ENCODE measurements at places on chromosomes 3 and 15.

GRCh38 chr15:93200081-93200836, 111.2 kb upstream of the RGMA start:
- DNase-seq: no peak

- no peak for DNase-seq
Observed at GRCh38 chr15:86743283-86743903, 663.7 kb downstream of the AGBL1 start.

- no peak for DNase-seq
Observed at GRCh38 chr15:92947071-92947730, 47.1 kb downstream of the CHD2 start.

DNA sequence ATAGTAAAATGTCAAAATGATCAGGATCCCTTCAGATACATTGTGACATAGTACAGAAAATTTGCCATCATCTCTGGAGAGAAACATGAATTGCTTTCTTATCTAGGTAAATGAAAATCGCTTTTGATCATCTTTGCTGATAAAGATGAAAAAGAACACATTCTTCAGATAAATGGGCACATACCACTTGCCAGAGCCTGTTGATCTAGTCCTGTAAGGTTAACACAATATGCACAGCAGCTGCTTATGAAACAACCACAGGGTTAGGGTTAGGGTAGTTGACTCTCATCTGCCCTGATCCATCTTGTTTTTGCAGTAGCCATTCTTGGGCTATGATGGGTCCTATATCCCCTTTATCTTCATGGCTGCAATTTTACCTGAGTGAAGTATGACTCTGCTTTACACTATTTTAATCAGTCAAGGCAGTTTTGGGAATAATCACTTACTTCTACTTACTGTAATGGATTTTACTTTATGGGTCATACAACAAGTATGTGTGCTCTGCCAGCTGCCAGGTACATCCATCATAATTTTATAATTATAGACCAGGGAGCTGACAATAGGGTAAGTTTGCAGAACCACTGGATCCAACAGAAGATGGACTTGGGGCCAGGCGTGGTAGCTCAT, 12.6 kb upstream of the SPINK8 start:
- no peak for DNase-seq

DNA sequence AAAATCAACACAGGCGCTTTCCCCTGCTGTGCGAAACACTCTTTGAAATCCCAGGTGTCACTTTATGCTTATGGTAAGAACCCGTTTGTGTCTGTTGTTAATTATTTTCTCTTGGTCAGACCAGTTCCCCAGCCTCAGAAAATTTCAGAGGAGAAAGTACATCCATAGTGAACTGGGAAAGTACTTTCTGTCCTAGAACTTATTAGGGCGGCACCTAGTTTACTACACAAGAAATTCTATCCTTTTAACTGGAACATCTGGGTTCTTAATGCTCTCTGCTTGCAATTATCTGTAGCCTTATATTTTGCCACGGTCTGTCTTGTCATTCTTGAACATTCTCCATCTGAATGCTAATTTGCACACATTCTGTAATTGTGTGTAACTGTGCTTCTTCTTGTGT, 215.0 kb downstream of the PTPRG start:
- no peak for DNase-seq

- DNase-seq: no peak
Observed at GRCh38 chr15:64623347-64623996, 151.9 kb downstream of the RBPMS2 start.

DNA sequence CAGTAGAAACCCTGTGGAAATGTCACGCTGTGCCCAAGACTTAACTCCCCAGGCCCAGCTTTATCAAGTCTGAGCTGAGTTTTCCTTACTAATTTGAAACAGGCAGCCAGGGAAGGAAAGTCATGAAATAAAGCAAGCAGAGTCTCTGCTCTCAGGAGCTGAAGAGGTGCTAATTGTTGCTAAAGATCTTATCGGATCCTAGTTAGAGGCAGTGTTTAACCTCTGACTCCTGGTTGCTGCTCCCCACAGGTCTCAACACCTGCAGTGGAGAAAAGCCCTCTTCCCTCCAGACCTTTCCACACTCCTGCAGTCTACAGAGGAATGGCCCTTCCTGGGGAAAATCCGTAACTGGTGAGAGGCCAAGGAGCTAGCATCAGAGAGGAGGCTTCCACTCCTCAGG, 628.2 kb downstream of the NTRK3 start:
- no peak for DNase-seq

DNA sequence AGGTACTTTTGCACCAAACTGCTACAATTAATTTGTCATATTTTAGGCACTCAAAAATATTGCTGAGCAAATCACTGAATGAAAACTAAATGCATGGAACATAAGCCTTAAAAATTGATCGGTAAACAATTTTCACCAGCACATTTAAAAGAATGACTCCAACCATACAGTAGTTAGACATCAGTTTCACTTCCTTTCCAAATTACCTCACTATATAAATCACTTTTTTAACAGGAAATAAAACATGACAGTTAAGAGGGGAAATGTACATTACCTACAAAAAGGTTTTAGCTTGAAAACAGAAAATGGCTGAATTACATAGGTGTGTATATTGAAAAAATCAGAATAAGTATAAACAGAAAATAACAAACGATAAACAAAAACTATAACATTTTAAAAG, 108.4 kb downstream of the SERPINI1 start:
- no peak for DNase-seq

DNA sequence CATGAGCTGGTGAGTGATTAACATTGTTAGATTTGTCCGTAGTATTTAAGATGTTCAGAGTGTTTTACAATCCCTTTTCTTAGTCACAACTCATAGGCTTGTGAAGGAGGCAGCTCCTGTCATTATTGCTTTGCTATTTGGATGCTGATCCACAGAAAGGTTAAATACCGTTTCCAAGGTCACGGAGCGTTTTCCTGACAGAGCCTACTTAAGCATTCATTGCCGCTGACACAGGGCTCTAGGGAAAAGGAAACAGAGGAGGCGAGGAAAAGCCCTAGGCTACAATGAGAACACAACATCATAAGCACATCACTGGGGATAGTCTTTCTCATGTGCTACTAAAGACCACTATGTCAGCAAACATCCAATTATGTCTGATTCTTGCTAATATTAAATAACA, 38.5 kb upstream of the CPB1 start:
- DNase-seq: no peak

GRCh38 chr3:11583235-11583634, 60.5 kb downstream of the VGLL4 start:
- DNase-seq: no peak

- DNase-seq: no peak
Observed at GRCh38 chr3:16842272-16843270, 42.2 kb upstream of the PLCL2 start.

- no peak for DNase-seq
Observed at GRCh38 chr3:141094790-141095545, 43.8 kb downstream of the SPSB4 start.

- no peak for DNase-seq
Observed at GRCh38 chr3:80357761-80358160, 590.0 kb upstream of the ROBO1 start.

GRCh38 chr3:143360244-143360643, 240.7 kb downstream of the CHST2 start:
- no peak for DNase-seq

DNA sequence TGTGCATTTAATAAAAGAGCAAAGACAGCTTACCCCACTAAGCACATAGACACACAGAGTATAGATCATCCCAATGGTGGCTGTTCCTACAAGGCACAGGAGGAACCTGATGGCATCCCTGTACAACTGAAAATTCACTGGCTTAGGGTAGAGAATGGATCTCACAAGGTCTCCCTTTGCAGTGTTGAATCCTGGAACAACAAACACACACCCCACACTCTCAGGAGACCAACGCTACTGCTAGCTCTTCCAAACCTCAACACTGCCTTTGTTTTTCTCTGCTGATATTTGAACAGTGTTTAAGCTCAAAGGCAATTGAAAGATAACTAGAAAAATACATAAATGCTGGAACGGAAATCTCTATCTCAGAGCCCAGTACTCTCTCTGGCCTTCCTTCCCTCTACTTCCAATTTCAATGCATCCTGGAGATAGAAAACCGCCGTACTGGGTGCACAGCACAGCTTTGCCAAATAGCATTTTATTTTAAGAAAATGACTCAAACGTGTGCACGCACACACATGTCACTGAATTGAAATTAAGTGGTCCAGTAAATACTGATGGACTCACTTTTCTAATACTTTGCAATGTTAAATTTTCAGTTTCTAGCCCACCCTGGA, 87.5 kb upstream of the ATP13A5 start:
- no peak for DNase-seq

DNA sequence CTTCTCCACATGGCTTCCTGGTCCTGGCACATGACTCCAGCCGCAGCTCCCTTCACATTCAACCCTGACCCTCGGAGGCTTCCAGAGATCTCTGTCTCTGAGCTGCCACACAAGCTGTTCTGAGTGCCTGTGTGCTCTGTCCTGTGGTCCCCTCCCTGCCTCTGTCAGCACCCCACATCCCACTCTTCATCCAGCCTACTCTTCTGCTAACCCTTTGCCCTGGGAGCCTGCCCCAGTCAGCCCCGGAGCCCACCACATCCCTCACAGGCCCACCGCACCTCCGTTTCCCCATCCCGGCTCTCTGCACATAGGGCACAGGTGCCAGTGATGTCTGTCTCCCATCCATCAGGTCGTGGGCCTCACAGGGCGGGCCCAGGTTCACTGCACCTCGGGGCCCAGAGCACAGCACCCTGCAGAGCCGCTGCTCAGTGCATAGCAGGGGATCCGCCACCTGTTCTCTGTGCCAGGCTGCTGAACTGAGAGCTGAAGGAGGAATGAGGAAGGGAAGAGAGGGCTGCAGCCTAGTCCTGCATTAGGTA, 133.6 kb downstream of the UACA start:
- no peak for DNase-seq

Data from cortex of kidney (tissue), 1 donor.